Mucosa of gallbladder (tissue), 1 donor: ENCODE measurements at places on chromosomes 3 and 15. TPM values are rescaled to one million over a fixed set of nuclear protein-coding genes. Genes with fewer than 3 reads are reported as not detected.

DNA sequence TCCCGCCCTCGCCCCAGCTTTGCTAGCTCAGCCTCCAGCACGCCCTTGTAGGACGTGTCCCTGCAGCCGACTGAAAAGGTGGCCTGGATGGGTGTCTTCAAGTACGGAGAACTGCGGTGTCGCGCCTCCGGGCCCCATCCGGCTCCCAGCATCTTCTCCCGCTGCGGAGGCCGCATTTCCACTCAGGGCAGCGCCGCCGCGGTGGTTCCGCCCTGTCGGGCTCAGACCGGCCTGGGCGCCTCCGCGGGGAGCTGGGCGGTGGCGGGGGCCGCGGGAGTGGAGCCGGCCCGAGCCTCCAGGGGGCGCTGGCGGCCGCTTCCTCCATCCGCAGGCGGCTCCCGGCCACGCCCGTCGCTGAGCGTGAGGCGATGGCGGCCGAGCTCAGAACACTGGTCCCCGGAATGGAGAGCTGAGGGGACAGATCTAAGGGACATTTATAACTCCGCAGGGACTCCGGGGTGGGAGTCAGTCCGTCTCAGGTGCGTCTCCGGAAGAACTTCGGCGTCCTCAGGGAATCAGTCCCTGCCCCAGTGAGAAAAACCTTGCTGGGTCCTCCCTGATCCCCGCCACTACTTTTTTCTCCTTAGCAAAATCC lies 13.6 kb upstream of the SMCO1 start:
- DNase-seq: peak; percentile 77

DNA sequence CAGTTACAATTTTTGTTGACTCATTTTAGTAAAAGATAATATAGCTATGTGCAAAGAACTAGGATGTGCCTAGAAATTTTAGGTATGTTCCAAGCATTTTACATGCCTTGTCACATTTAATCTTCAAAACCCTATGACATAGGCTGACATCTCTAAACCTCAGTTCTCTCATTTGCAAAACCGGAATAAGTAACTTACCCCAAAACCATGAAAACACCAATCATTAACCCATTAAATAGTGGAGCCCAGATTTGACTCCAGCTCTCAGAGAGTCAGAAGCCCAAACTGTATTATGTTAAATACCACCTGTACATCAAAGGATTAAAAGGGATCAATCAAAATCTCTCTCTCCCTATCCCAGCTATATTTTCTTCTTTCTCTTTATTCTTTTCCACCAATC lies 36.6 kb downstream of the GSK3B start:
- no peak for DNase-seq

ITIH1 gene
- total RNA-seq: 4.8 TPM

- no peak for DNase-seq
Observed at GRCh38 chr15:67280217-67280616, 25.6 kb downstream of the IQCH start.

- DNase-seq: no peak
Observed at GRCh38 chr3:6612034-6612616, 248.8 kb upstream of the GRM7 start.

RLBP1 gene
- total RNA-seq: not detected
